ENCODE measurements at places on chromosomes 11 and 22.
A peak's percentile ranks its signal among the peaks of the same experiment; 100 is the strongest.

DNA sequence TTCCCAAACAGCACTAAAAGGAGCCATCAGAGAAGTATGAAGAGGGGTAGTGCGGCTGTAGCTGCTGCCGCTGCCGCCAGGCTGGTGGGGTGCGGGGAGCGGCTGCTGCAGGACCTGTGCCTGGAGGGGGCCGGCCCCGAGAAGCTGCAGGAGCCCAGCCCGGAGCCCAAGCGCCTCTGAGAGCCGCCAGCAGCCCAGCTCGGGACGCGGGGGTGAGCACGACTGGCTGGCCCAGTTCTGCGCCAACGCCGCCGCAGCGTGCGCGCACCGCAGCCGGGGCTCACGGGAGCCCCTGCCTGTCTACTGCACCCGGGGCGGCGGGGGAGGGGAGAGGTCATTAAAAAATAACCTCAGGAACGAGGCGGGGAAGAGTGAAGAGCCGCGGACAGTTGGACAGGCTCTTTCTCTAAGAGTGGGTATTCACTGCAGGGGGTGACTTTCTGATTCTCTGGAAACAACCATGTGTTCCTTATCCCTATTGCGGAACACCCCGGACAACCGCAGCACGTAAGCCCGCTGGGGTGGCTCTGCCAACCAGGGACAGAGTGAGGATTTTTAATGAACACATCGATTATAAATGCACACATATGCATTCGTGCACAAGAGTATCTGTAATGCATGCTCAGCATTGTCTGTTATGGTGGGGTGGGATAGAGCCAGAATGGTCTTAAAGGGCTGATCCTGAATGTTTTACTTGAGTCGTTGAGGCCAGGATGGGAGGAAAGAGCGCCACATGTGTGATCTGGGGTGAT lies 453 bp downstream of the GAS2 start:
- DNase-seq, result no peak

- no peak for DNase-seq
Observed at GRCh38 chr11:72334651-72335050, 90.7 kb upstream of the PHOX2A start.

DNA sequence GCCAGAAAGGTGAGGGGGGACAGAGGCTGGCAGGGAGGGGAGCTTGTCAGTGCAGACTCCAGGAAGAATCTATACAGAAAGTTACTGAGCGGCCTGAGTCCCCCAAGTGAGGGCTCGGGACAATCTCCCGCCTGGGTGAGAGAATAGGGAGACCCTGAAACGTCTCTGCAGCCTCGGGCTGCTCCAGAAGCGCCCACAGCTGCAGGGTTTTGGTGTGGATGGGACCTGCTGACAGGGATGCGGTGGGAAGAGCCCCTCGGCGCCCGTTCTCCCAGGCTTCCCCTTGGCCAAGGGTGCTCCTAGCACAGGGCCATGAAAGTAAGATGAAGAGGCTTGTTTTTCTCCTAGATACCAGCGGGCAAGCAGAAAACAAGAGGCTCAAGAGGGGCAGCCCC lies 743 bp upstream of the RCE1 start:
- DNase-seq, result no peak

- DNase-seq, result no peak
Observed at GRCh38 chr11:72338741-72339140, 94.8 kb upstream of the PHOX2A start.

DNA sequence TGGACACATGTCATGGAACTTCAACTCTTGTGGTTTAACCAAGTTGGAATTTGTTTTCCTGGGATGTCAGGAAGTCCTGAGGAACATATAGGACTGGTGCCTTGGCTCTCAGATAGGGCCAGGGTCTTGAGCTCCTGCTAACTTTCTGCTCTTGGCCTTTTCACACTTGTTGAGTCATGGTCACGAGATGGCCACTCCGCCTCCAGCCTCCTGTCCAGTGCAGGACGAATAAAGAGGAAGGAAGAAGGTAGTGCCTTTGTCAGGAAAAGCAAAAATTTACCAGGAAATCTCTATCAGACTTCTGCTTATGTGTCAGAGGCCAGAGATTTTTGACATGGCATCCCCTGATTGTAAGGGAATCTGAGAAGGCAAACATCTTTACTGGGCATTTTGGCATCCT lies 89.1 kb upstream of the ARHGAP20 start:
- no peak for DNase-seq

GRCh38 chr11:86255896-86256295 lies 11.3 kb downstream of the EED start:
- DNase-seq, result no peak

DNA sequence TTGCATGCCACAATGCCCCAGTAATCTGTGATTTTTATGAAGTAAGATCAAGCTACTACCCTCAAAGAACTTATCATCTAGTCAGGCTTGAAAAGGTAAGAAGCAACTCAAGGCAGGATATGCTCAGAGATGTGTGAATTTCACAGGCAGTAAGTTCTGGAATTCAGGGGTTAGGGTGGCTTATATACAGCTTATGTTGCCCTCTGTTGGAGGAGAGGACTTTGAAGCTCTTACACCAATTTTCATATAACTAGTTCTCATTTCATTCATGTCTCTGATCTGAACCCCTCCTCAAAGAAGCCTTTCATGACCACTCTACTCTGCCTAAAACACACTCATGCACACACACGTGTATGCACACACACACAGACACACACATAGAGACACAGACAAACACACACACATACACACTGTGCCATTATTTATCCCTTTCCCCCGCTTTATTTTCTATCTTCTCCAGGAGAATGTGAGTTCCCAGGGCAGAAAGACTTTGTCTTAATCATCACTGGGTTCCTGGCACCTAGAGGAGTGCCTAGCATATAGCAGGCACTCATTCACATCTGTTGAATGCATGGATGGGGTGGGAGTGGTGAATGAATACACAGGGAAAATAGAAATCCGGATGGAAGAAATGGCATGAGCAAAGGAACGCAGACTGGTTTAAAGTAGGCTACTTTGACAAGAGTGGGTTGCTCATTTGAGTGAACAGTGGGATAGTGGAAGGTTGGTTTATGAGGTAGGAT lies 220.7 kb upstream of the ZBED5 start:
- DNase-seq, result no peak

DNA sequence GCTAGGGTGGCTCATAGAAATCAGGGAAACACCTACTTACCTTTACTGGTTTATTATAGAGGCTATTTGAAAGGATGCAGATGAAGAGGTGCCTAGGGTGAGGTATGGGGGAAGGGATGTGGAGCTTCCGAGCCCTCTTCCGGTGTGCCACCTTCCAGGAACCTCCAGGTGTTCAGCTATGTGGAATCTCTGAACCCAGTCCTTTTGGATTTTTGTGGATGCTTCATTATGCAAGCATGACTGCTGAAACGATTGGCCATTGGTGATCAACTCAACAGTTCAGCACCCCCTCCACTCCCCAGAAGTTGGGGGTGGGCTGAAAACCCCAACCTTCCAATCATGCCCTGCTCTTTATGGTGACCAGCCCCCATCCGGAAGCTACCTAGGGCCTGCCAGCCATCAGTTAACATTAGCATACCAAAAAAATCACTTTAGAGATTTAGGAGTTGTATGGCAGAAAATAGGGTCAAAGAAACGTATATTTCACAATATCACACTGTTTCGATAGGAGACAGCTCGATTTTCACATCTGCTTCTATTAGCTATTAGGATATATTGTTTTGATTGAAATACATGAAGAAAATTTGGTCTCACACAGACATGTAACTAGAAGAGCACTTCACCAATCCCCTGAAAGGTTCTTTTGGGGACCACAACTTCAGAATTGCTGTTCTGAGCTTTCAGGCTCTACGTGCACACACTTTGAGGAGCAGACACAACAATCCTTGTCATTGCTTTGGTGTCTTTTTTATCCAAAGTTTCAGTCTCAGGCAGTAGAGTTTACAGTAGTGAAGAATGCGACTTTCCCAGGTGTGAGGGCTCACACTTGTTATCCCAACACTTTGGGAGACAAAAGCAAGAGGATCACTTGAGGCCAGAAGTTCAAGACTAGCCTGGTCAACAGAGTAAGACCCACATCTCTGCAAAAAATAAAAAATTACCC lies 3.3 kb upstream of the POLR2G start:
- no peak for DNase-seq

DNA sequence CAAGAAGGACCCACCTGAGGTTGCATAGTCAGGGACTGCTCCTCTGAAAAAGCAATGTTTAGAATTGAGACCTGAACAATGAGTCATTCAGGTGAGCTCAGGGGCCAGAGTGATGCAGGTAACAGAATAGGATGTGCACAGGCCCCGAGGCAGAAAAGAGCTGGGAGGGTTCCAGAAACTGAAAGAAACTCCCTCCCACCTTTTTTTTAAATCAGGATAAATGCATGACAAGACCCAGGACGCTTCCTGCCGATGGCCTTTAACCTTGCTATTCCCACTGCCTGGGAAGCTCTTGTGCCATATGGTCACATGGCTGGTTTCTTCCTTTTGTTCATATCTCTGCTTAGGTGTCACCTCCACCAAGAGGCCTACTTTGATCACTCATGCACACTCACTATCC lies 214.2 kb upstream of the ZBED5 start:
- no peak for DNase-seq

GRCh38 chr22:44020981-44021380 lies 3.1 kb upstream of the PARVB start:
- DNase-seq, result no peak

- DNase-seq, result peak; percentile 51
Observed at GRCh38 chr11:75346912-75347647, 4.4 kb downstream of the ARRB1 start.

GRCh38 chr11:119341222-119342022 lies 739 bp upstream of the C1QTNF5 start:
- no peak for DNase-seq

All from DMS 273 treated with DMSO at 0.1 percent for 48 hours (cell line).